ENCODE measurements at places on chromosomes 2 and 18.

GRCh38 chr2:55391615-55392242 is 27.9 kb downstream of the CCDC88A start:
- H3K27me3 ChIP-seq, result no peaks in the 10 kb centered on the region
- no peak overlapping the region for H3K4me3 ChIP-seq
- H3K4me1 ChIP-seq, result no peaks in the 10 kb centered on the region
- no peak for DNase-seq
- no peak overlapping the region for H3K27ac ChIP-seq

DNA sequence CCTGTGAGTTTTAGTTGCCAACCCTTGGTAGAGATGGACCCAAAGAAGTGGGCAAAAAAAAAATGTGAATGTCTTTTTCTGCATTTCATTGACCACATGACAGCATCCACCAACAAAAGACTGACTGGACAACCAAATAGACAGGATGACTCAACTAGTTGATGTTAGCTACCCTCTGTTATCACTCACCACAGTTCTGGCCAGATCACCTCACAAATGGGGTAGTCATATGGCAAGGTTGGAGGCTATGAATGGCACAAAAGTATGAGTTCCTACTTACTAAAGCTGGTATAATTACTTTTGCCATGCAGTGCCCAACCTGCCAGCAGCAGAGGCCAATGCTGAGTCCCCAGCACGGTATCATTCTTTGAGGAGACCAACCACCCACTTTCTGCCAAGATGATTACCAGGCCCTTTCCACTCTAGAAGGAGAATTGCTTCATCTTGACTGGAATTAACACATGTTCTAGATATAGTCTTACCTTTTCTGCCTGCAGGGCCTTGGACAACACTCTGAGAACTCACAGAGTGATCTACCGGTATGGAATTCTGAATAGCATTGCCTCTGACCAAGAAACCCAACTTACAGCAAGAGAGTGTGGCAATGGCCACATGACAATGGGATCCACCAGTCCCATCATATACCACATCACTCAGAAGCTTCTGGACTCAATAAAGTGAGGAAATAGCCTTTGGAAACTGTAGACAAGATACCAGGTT is 20.1 kb upstream of the TCF7L1 start:
- H3K27me3 ChIP-seq, result no peaks in the 10 kb centered on the region
- DNase-seq, result no peak
- no peaks in the 10 kb centered on the region for H3K4me1 ChIP-seq

DNA sequence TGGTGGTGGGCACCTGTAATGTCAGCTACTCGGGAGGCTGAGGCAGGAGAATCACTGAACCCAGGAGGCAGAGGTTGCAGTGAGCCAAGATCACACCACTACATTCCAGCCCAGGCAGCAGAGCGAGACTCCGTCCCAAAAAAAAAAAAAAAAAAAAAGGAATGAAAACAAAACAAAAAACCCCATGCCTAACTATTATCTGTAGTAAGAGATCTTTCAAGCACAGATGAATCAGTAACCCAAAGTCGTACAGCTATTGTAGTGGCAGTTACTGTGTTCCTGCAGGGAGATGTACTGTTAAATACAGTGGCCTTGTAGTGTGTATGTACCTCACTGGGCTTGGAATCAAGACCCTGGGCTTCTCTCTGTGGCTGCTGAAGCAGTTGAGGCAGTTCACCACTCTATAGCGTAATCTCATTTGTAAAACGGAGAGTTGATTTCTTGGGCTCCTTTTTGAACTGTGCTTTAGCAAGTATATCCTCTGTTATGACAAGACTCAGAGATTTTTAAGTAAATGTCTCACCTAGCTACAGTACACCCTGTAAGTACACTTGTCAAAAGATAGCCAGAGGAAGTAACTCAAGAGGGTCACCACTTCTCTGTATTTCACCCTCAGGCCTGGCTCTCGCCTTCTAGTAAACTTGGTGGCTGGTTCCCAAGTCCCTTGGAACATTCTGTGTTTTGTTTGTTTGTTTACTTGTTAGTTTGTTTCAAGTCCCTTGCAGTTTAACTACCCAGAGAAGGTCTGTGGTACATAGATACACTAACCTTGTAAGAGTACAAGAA is 109.6 kb upstream of the FOSL2 start:
- no peak overlapping the region for H3K4me3 ChIP-seq
- no peaks in the 10 kb centered on the region for H3K36me3 ChIP-seq
- H3K4me1 ChIP-seq, result no peaks in the 10 kb centered on the region
- H3K27me3 ChIP-seq, result no peaks in the 10 kb centered on the region
- DNase-seq, result no peak

DNA sequence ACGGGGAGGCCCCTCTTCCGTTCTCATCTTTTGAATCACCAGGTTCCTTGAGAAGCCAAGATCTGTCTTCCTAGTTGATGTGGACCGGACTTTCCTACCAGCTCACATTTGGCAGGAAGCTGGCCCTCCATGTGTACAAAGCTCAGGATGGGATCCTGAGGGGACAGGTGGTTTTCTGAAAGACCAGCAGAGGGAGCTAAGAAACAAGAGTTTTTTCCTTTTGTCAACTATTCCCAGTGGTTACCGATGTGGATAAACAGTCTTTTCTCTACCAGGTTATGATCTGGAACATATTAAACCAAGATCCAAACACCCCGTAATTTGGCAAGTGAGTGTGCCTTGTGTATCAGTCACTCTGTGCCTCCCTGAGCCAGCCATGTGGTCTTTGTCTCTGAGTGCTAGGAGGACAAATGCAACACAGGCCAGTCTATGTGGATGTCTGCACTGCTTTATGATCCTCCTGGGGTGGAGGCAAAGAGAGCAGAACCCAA is 25.1 kb upstream of the ARHGAP25 start:
- DNase-seq, result no peak
- H3K4me3 ChIP-seq, result no peak overlapping the region
- H3K36me3 ChIP-seq, result no peaks in the 10 kb centered on the region
- no peaks in the 10 kb centered on the region for H3K4me1 ChIP-seq

DNA sequence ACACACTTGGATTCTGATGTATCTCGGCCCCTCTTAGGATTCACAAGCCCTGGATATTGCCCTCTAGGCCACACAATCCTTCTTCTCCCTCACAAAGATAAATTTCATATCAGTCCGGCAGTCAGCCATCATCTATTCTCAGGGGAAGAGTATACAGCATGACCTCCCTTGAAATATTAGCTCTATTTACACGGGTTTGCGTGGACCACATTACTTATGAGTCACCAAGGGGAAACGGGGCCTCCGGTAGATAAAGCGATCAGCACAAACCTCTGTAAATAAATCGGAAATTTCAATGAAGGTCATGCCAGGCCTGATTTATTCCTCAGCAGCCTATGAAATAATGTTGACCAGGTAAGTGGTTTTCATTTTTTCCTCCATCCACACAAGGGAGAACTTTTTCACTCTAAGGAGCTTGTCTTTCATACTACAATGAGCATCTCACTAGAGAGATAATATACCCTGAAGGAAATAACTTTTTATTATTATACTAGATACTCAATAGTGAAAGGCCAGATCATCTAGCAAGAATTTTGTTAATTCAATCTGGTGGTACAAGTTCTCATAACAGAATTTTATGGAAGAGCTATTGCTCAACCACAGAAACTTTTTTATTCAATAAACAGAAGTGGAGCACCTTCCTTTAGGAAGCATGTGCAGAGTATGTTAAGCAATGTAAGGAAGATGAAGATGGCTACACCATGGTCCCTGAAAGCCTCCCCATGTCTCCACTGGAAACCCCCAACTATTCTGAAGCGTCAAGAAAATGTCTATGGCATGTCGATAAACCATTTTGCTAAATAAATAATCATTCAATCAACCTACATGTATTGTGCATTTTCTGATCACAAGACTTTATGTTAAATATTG is 125.2 kb upstream of the PIK3C3 start:
- no peak for DNase-seq
- H3K27me3 ChIP-seq, result no peaks in the 10 kb centered on the region
- no peak overlapping the region for H3K4me3 ChIP-seq
- H3K27ac ChIP-seq, result no peak overlapping the region
- H3K4me1 ChIP-seq, result no peaks in the 10 kb centered on the region

GRCh38 chr2:161681046-161681445 is 56.8 kb downstream of the SLC4A10 start:
- H3K4me3 ChIP-seq, result no peak overlapping the region
- no peaks in the 10 kb centered on the region for H3K4me1 ChIP-seq
- no peaks in the 10 kb centered on the region for H3K36me3 ChIP-seq
- DNase-seq, result no peak

- H3K27ac ChIP-seq, result no peak overlapping the region
- DNase-seq, result no peak
- no peaks in the 10 kb centered on the region for H3K36me3 ChIP-seq
- H3K27me3 ChIP-seq, result no peaks in the 10 kb centered on the region
- no peak overlapping the region for H3K4me3 ChIP-seq
Measured at GRCh38 chr2:108958002-108958401, 31.0 kb downstream of the EDAR start.

GRCh38 chr18:3411854-3412268 is 38.1 kb upstream of the TGIF1 start:
- H3K4me3 ChIP-seq, result peak overlapping the region; percentile 22
- H3K27me3 ChIP-seq, result no peaks in the 10 kb centered on the region
- no peaks in the 10 kb centered on the region for H3K4me1 ChIP-seq
- no peaks in the 10 kb centered on the region for H3K36me3 ChIP-seq
- no peak overlapping the region for H3K27ac ChIP-seq
- DNase-seq, result peak; percentile 17

- H3K4me3 ChIP-seq, result no peak overlapping the region
- no peaks in the 10 kb centered on the region for H3K27me3 ChIP-seq
- DNase-seq, result peak; percentile 29
Measured at GRCh38 chr2:150612957-150613710, 125.7 kb upstream of the RND3 start.

DNA sequence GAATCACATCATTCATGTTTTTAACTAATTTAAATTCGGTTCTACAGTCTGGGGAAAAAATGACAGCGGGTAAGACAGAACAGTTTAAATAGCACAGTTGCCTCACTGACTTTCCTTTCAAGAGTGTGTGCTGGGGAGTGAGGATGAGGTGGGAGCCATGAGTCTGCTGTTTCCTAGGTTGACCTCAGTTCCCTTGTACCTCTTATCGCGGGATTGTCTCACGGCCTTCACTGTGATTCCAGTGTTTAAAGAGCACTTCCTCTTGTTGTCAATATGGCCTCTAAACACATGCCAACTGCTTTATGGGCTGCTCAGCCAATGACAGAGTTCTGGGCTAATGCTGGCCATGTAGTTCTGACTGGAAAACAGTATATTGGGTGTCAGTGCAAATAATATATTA is 41.6 kb upstream of the ALMS1 start:
- H3K4me1 ChIP-seq, result no peaks in the 10 kb centered on the region
- no peak overlapping the region for H3K27ac ChIP-seq
- H3K27me3 ChIP-seq, result peaks cover 6% of the 10 kb centered on the region
- no peak for DNase-seq

DNA sequence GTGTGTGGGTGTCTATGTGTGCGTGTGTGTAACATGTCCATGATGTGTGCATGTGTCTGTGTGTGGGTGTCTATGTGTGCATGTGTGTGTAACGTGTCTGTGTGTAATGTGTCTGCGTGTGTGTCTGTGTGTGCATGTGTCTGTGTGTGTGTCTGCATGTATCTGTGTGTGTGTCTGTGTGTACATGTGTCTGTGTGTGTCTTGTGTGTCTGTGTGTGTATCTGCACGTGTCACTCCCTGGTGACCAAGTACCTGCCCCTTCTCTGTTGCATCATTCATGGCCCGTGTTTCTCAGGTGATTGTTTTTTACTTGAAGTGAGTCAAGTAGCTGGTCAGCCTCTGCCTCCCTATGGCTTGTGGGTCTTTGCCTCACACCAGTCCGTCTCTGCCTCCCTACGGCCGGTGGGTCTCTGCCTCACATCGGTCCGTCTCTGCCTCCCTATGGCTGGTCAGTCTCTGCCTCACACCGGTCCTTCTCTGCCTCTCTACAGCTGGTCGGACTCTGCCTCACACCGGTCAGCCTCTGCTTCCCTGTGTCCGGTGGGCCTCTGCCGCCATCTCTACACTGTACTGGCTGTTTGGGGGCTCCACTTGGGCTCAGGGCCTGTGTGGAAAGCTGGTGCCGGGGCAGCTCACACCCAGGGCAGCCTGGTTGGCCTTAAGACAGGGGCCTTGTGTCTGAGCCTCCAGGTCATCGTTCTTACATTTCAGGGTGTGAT is 31.6 kb downstream of the KCNG2 start:
- no peaks in the 10 kb centered on the region for H3K36me3 ChIP-seq
- no peak overlapping the region for H3K27ac ChIP-seq
- H3K4me3 ChIP-seq, result no peak overlapping the region

- no peak overlapping the region for H3K4me3 ChIP-seq
- H3K4me1 ChIP-seq, result no peaks in the 10 kb centered on the region
- no peaks in the 10 kb centered on the region for H3K27me3 ChIP-seq
- H3K27ac ChIP-seq, result no peak overlapping the region
Measured at GRCh38 chr2:41042343-41042742, 590.5 kb upstream of the SLC8A1 start.

- no peak overlapping the region for H3K4me3 ChIP-seq
- no peaks in the 10 kb centered on the region for H3K27me3 ChIP-seq
- DNase-seq, result no peak
- H3K36me3 ChIP-seq, result no peaks in the 10 kb centered on the region
- H3K4me1 ChIP-seq, result peaks cover 16% of the 10 kb centered on the region
Measured at GRCh38 chr18:56913941-56914340, 232.9 kb upstream of the BOD1L2 start.

DNA sequence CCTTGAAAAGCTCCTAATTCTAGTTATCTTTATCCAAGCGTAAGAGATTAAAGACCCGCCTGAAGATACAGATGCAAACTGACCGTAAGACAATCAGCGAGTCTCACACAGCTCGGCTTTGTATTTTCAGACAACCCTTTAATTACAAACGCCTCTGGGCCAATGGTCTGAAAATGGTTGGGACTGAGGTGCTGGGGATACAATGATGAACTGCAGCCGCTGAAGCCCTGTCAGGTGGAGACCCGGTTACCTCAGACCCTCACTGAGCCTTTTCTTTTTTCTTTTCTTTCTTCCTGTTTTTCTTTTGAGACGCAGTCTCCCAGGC is 715 bp upstream of the CFAP36 start:
- H3K4me1 ChIP-seq, result peaks cover 3% of the 10 kb centered on the region
- no peaks in the 10 kb centered on the region for H3K36me3 ChIP-seq
- H3K27me3 ChIP-seq, result no peaks in the 10 kb centered on the region

All from lung (tissue), 17 donors.